ENCODE measurements at places on chromosomes 2 and 18. TPM values are rescaled to one million over a fixed set of nuclear protein-coding genes. Genes with fewer than 3 reads are reported as not detected.

The ICOS gene
- total RNA-seq = 31.1 TPM

The ZNF397 gene
- total RNA-seq = 12.7 TPM

The ICA1L gene
- 5.1 TPM for total RNA-seq

The SKA1 gene
- 46.3 TPM for total RNA-seq

The ZFAND2B gene
- 59.5 TPM for total RNA-seq

The UGT1A4 gene
- total RNA-seq = not detected

The BBS5 gene
- 1.9 TPM for total RNA-seq

The ZNF407 gene
- total RNA-seq = 17.0 TPM

The C18orf63 gene
- not detected for total RNA-seq

The ARHGAP28 gene
- not detected for total RNA-seq

The MRPL19 gene
- 42.4 TPM for total RNA-seq

The IL1F10 gene
- total RNA-seq = not detected

The UBE2E3 gene
- 28.4 TPM for total RNA-seq

The CELF4 gene
- not detected for total RNA-seq

The VSNL1 gene
- not detected for total RNA-seq

The ADD2 gene
- total RNA-seq = 14.2 TPM

The MBD1 gene
- total RNA-seq = 101 TPM

The GPR75 gene
- 2.8 TPM for total RNA-seq

The PPP1R1C gene
- not detected for total RNA-seq

The LAMA1 gene
- total RNA-seq = not detected

The RBKS gene
- total RNA-seq = 1.6 TPM

The GREB1 gene
- 0.42 TPM for total RNA-seq

The TCF7L1 gene
- total RNA-seq = not detected

The RIT2 gene
- total RNA-seq = not detected

The DNAJC5G gene
- not detected for total RNA-seq

The SRD5A2 gene
- total RNA-seq = not detected

The LHCGR gene
- total RNA-seq = not detected

The TMEM185B gene
- 25.6 TPM for total RNA-seq

The ANKRD53 gene
- not detected for total RNA-seq

The DHRS9 gene
- not detected for total RNA-seq

The CD28 gene
- total RNA-seq = 27.2 TPM

The MEP1B gene
- total RNA-seq = not detected

The SERPINB7 gene
- total RNA-seq = not detected

The IL1B gene
- total RNA-seq = not detected

The HTRA2 gene
- total RNA-seq = 49.4 TPM

The ALLC gene
- total RNA-seq = not detected

The OXER1 gene
- not detected for total RNA-seq

The TRAK2 gene
- total RNA-seq = 51.3 TPM

The FNDC4 gene
- not detected for total RNA-seq

The FASTKD2 gene
- total RNA-seq = 20.2 TPM

The IL36RN gene
- not detected for total RNA-seq

The NEU2 gene
- total RNA-seq = not detected

The CYP1B1 gene
- total RNA-seq = 1.9 TPM

The TMEM178A gene
- not detected for total RNA-seq

The SAG gene
- not detected for total RNA-seq

The SP9 gene
- total RNA-seq = not detected

The KIF5C gene
- total RNA-seq = 6.5 TPM

The COLEC11 gene
- total RNA-seq = not detected

The LIMS2 gene
- total RNA-seq = 35.3 TPM

The EPB41L3 gene
- total RNA-seq = not detected

The GPAT2 gene
- 4.5 TPM for total RNA-seq

The AGXT gene
- total RNA-seq = not detected

The SLC14A1 gene
- 2.4 TPM for total RNA-seq

The ACOXL gene
- total RNA-seq = not detected

The CCDC74B gene
- 3.2 TPM for total RNA-seq

The GALNT5 gene
- not detected for total RNA-seq

The CRACDL gene
- total RNA-seq = 0.18 TPM
